ENCODE measurements at places on chromosomes 1 and 21.
A peak's percentile ranks its signal among the peaks of the same experiment; 100 is the strongest.

GRCh38 chr21:45854690-45855247 lies 126.8 kb upstream of the COL6A1 start:
- no peaks in the 10 kb centered on the region for H3K4me1 ChIP-seq
- DNase-seq, result no peak
- peaks cover 5% of the 10 kb centered on the region for H3K27me3 ChIP-seq
- H3K36me3 ChIP-seq, result no peaks in the 10 kb centered on the region
- H3K27ac ChIP-seq, result no peak overlapping the region

DNA sequence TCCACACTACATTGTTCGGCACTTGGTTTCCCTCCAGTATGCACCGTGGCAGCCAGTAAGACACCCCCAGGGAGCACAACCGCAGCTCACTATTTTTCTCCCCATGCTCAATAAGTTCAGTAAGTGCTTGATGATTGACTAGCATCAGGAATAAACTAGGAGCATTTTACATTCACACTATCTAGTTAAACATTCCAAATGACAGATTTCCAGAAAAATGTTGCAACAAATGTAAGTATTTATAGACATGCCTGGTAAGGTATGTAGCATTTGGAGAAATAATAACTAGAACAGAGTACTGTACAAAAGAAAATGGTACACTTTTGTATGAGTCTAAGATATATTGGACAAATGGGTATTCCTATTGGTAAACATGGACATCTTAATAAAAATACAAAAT lies 92.9 kb downstream of the SLC45A1 start:
- H3K4me3 ChIP-seq, result no peak overlapping the region
- peaks cover 6% of the 10 kb centered on the region for H3K36me3 ChIP-seq
- no peak overlapping the region for H3K27ac ChIP-seq
- peaks cover 28% of the 10 kb centered on the region for H3K4me1 ChIP-seq
- no peaks in the 10 kb centered on the region for H3K27me3 ChIP-seq

DNA sequence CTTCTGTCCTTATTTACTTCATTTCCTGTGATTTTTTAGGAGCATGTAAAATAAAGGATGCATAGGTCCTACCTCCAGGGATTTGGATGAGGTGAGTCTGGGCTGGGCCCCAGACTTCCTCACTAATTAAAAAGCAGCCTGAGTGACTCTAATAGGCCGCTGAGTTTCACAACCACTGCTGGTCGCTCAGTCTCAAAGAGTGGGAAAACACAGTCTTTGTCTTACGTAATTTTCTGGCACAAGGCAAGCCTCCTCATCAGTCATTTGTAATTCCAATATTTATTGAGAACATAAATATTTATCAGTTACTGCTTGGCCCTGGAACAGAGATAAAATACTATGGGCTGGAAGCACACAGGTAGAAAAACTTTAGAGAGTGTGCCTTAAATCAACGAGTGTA lies 195.4 kb upstream of the RUNX1 start:
- no peak for DNase-seq
- no peaks in the 10 kb centered on the region for H3K36me3 ChIP-seq
- no peaks in the 10 kb centered on the region for H3K27me3 ChIP-seq
- no peak overlapping the region for H3K4me3 ChIP-seq
- H3K27ac ChIP-seq, result no peak overlapping the region
- H3K4me1 ChIP-seq, result no peaks in the 10 kb centered on the region

DNA sequence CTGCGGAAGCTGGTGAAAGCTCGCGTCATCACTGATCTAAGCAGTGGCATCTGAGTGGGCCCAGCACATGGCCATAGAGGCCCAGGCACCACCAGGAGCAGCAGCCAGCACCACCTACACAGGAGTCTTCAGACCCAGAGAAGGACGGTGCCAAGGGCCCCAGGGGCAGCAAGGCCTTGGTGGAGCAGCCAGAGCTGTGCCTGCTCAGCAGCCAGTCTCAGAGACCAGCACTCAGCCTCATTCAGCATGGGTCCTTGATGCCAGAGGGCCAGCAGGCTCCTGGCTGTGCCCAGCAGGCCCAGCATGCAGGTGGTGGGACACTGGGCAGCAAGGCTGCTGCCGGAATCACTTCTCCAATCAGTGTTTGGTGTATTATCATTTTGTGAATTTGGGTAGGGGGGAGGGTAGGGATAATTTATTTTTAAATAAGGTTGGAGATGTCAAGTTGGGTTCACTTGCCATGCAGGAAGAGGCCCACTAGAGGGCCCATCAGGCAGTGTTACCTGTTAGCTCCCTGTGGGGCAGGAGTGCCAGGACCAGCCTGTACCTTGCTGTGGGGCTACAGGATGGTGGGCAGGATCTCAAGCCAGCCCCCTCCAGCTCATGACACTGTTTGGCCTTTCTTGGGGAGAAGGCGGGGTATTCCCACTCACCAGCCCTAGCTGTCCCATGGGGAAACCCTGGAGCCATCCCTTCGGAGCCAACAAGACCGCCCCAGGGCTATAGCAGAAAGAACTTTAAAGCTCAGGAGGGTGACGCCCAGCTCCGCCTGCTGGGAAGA lies 3.2 kb upstream of the ARTN start:
- H3K4me3 ChIP-seq, result no peak overlapping the region
- H3K36me3 ChIP-seq, result peaks cover 5% of the 10 kb centered on the region
- H3K27me3 ChIP-seq, result no peaks in the 10 kb centered on the region
- no peak overlapping the region for H3K27ac ChIP-seq
- DNase-seq, result peak; percentile 41

- no peaks in the 10 kb centered on the region for H3K27me3 ChIP-seq
- H3K27ac ChIP-seq, result no peak overlapping the region
- no peak for DNase-seq
- H3K4me3 ChIP-seq, result no peak overlapping the region
- no peaks in the 10 kb centered on the region for H3K36me3 ChIP-seq
These were observed 25.8 kb upstream of the GBP5 start for GRCh38 chr1:89298461-89298860.

DNA sequence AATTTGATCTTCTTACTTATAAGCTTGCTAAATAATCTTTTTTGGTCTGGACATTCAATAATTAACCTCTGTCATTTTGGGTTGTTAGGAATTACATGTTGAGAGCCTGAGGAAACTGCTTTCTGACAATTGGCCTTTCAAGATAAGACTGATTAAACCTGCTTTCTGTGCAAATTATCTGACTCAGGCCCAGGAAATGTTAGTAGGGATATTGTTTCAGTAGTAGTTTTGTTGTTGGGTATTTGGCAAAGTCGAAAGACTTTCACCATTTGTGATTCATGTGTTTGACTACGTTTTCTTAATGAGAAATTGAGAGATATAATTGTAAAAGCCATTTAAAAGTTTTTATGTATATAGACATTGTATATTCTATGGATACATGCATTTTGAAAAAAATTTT lies 81.1 kb upstream of the GPR88 start:
- H3K27ac ChIP-seq, result no peak overlapping the region
- no peak for DNase-seq
- H3K36me3 ChIP-seq, result peaks cover 10% of the 10 kb centered on the region
- H3K4me1 ChIP-seq, result peaks cover 6% of the 10 kb centered on the region
- H3K4me3 ChIP-seq, result no peak overlapping the region

DNA sequence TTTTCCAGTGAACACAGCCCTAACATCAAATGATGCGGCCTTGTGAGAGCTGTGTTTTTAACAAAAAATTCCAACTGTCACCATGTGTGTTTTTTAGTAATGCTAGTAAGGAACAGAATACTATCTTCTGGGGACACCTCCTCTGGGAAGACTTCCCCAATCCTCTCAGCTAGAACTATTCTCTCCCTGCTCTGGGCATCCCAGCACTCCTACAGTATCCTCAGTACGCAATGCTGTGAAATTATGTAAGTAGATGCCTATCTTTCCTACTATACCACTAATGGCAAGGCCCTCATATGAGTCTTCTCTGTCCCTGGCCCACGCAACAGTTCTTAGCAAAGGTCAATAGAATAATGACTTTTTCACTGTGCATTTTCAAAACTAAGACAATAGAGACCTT lies 19.5 kb upstream of the TTC39A start:
- H3K27me3 ChIP-seq, result peaks cover 16% of the 10 kb centered on the region
- no peak overlapping the region for H3K27ac ChIP-seq

GRCh38 chr21:32994305-32994704 lies 31.4 kb upstream of the OLIG2 start:
- no peak overlapping the region for H3K27ac ChIP-seq
- peak; percentile 28 for DNase-seq
- no peaks in the 10 kb centered on the region for H3K27me3 ChIP-seq
- H3K36me3 ChIP-seq, result no peaks in the 10 kb centered on the region
- H3K4me3 ChIP-seq, result no peak overlapping the region
- no peaks in the 10 kb centered on the region for H3K4me1 ChIP-seq

GRCh38 chr1:158819461-158820443 lies 11.4 kb upstream of the MNDA start:
- H3K36me3 ChIP-seq, result no peaks in the 10 kb centered on the region
- peak overlapping the region; percentile 76 for H3K27ac ChIP-seq
- peak; percentile 61 for DNase-seq

DNA sequence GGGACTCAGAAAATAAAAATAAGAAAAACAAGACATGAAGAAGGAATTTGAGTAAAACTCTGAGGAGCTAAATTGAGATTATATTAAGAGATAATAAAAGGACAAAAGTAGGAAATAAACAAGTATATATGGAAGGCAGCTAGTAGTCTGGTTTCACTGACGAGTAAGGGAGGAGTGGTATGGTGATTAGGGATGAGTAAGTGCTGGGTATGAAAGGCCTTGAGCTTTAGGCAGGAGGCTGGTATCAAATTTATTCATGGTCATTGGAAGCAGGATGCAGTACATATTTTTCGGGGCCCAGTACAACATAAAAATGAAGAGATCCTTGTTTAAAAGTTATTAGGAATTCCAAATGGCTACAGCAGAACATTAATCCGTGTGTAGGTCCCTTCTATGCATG lies 789.7 kb upstream of the PRMT6 start:
- no peaks in the 10 kb centered on the region for H3K27me3 ChIP-seq
- H3K4me3 ChIP-seq, result no peak overlapping the region
- no peak for DNase-seq
- H3K4me1 ChIP-seq, result no peaks in the 10 kb centered on the region
- H3K27ac ChIP-seq, result no peak overlapping the region

- no peak for DNase-seq
- no peaks in the 10 kb centered on the region for H3K4me1 ChIP-seq
- no peak overlapping the region for H3K4me3 ChIP-seq
- no peaks in the 10 kb centered on the region for H3K36me3 ChIP-seq
These were observed 216.3 kb upstream of the ADGRL2 start for GRCh38 chr1:81584398-81584797.

DNA sequence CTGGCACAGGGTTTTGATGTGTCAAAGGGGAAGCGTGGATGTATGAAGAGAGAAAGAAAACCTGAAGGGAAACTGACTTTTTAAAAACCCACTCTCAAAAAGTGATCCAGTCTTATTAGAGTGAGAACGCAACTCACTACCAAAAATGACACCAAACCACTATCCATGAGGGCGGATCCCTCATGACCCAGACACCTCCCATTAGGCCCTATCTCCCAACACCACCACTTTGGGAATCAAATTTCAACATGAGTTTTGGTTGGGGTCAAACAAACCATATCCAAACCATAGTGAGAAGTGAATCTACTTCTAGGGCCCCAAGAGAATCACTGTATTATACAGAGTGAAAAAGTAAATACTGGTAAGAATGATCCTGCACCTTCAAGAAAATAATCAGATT lies 53.5 kb downstream of the FNBP1L start:
- H3K27me3 ChIP-seq, result no peaks in the 10 kb centered on the region
- H3K4me1 ChIP-seq, result peaks cover 4% of the 10 kb centered on the region
- no peak overlapping the region for H3K4me3 ChIP-seq
- no peak for DNase-seq
- H3K36me3 ChIP-seq, result peaks cover 3% of the 10 kb centered on the region
- H3K27ac ChIP-seq, result no peak overlapping the region

Data from common myeloid progenitor, CD34-positive (primary cell).